Peyer's patch (tissue), 4 donors: ENCODE measurements at places on chromosomes 5 and 9.

GRCh38 chr5:24103451-24104023 is 541.2 kb downstream of the CDH10 start:
- DNase-seq = no peak

GRCh38 chr5:132053483-132053882 is 7.0 kb upstream of the IL3 start:
- peak; percentile 33 for DNase-seq

DNA sequence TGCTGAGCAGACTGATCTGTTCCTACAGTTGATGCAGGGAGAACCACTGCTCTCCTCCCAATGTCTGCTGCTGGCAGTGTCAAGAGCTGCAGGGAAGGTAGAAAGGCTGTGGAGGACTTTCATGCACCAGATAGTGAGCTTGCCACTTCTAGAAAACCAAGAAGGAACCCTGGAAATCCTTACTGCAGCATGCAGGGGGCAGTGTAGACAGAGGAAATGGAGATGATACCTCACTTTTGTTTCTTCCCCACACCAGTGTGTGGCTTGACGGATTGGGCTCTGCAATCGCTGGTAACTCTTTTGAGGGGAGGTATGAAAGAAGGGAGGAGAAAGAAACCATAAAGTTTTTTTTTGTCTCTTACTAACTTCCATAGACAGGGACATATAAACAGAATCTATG is 480.7 kb downstream of the DMAC1 start:
- DNase-seq = no peak

DNA sequence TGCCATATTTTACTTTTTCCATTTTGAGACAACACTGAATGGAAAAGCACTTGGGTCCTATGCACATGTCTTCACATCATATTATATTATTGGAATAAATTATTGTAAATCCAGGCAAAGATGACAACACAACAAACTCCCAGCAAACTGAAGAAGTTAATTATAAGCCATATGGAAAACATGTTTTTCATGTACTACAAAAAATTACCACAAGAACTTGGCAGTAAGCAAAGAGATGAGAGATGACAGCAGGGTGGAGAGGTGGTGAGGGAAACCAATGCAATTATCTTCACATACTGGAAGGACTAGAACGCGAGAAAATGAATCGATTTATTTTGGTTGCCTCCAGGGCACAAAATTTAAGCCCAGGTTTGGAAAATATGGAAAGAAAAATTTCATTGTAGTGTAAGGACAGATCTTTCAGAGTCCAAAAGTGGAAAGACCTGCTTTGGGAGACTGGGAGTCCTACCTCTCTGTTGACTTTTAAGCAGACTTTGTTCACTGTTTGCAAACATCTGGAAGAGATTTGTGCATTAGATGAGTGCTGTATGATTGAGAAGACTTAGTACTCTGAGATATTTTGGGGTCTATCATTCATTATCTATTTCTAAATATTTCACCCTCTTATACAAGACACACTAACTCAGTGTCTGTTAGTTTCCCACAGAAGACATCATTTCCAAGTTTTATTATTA is 138.0 kb downstream of the TMEM232 start:
- DNase-seq = no peak

DNA sequence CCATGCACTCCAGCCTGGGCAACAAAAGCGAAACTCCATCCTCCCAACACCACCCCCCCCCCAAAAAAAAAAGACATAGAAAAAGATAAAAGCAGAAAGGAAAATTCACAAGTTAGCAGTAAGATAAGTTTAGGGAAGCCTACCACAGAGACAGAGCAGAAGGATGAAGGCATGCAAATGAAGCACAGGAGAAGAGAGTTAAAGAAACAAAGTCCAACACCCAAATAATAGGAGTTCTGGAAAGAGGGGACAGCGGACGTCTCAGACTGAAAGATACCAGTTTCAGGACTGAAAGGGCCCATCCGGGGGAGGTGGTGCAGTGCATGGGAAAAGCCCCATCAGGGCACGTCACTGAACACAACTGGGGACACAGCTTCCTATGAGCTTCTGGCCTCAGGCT is 54.3 kb downstream of the OTULIN start:
- DNase-seq = no peak

GRCh38 chr9:87198716-87199115 is 251.4 kb upstream of the GAS1 start:
- DNase-seq = no peak

- no peak for DNase-seq
These were observed 122.3 kb upstream of the CCDC112 start for GRCh38 chr5:115418788-115419187.

DNA sequence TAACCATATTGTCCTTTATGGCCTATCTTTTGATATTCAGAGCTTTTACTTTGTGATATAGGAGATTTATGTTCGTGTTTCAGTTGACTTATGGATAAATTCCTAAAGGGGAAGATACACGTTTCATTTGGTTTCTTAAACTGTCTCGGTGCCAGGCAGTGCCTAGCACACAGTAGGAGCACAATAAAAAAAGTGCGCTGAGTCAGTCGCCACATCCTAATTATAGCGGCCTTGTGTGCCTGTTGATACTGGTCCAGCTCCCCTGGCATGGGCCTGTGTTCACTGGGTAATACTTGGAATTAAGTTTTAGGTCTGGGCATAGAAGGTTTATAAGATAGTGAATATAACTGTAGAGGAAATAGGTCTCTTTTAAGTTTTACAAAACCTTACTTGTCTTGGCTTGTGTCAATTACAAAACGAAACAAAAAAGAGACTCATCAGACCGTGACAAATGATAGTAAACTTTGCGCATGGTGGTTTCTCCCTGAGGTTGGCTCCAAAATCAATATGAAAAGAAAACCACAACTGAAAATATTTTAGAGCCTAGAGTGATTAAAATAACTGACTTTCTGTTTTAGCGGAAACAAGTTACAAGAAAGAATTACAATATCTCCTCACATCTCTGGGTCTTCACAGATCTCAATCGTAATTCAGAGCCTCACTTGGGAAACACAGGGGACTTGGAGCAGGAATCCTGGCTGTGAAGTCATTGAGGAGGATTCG is 84.8 kb downstream of the MVB12B start:
- no peak for DNase-seq

DNA sequence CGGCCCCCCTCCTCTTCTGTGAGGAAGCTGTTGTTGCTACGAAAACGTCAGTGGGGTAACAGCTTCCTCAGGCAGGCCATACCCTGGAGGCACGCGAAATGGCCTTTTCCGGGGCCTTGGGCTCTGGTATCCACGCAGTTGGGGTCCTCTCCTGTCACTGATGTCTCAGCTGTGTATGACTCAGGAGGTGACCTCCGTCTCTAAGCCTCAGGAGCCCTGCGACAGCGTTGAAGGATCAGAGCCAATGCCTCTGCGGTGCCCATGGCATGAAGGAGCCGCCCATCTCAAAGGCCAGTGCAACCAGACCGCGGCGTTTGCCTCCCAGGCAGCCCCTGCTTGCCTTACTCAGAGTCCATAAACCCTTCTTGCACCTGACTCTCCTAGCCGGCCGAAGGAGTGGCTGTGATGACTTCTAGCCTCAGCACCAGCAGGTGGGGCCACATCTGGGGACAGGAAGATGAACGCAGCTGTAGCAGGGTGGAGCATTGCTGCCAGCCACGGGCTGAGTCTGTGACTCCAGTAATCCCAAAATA is 1.0 kb upstream of the MXD3 start:
- no peak for DNase-seq

DNA sequence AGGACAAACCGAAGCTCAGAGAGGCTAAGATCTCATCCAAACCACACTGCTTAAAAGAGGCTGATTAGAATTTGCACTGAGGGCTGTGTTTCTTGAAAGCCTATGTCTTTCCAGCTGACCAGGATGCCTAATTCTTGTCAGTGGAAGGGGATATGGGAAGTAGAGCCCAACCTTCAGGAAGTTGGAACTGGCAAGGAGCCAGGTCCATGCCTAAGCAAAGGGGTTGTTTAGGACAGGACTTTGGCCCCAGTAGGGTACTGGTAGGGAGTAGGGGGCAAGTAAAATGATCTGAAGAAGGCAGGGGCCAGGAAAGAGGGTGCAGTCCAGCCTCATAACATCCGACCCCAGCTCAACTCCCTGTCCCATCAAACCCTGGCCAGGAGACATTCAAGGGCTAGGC is 130.9 kb downstream of the GAS1 start:
- no peak for DNase-seq

DNA sequence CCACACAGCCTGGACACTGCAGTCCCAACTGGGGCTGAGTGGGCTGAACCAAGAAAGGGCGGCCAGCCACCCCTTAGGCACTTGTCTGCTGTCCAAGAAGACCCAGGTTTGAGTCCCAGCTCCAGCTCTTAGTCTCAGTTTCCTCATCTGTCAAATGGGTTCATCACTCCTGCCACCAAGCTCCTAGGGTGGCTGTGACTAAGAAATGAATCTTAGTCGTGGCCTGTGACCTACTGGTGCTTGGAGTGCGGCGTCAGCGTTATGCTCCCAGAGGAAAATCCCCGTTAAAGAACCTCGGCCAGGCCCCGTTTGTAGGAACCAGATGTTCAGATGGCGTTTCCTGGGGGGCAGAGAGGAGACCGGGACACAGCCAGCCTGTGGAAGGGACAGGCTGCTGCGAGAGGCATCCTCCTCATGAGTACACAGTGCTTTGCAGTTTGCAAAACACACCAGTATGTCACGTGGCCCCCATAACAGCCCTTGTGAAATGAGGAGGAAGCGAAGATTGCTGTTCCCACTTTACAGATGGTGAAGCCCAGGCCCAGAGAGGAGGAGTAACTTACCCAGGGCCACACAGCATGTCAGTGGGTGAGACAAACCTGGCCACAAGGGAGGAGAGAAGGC is 3.3 kb downstream of the FIBCD1 start:
- no peak for DNase-seq

DNA sequence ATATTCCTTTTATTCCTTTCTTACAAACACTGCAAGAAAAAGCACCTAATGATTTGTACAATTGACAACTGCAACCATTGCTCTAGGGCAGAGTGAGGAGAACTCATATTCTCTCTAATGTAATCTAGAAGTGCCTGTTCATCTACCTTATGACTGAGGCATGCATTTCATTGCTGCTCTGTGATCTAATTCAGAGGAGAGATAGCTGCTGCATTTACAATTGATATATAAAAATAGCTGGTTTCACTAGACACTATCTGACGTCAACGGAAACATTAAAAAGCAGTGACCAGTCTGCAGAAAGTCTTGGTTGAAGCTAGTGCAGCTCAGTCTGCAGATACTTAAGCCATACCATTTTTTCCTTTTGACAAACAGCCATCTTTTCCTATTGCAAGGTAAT is 72.8 kb upstream of the C6 start:
- no peak for DNase-seq

- no peak for DNase-seq
These were observed 59.9 kb downstream of the ABLIM3 start for GRCh38 chr5:149201121-149201637.

DNA sequence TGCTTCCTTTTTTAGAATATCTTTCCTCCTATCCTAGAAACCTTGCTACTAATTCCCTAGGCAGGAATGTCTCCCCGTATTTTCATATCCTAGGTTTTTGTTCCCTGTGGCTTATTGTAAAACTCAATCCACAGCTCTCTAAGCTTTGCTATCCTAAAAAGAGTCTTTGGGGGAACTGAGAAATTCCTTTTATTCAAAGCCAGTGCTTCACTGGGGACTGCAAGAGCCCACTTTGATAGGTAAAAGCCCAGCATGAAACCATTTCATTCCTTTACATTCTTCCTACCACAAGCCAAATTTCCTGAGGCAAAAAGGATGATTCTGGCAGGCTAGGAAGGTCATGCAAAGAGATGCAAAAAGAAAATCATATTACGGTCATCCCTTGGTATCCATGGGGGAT is 5.8 kb upstream of the HACD4 start:
- no peak for DNase-seq

GRCh38 chr9:121930956-121931355 is 162.2 kb downstream of the TTLL11 start:
- DNase-seq = no peak

GRCh38 chr9:16150938-16151650 is 598.3 kb downstream of the CCDC171 start:
- DNase-seq = no peak

- peak; percentile 10 for DNase-seq
These were observed 85.0 kb downstream of the CAMSAP1 start for GRCh38 chr9:135822374-135822755.

- no peak for DNase-seq
These were observed 114.5 kb downstream of the MTRR start for GRCh38 chr5:7983433-7983832.

GRCh38 chr9:78163834-78164233 is 72.0 kb upstream of the CEP78 start:
- DNase-seq = no peak

DNA sequence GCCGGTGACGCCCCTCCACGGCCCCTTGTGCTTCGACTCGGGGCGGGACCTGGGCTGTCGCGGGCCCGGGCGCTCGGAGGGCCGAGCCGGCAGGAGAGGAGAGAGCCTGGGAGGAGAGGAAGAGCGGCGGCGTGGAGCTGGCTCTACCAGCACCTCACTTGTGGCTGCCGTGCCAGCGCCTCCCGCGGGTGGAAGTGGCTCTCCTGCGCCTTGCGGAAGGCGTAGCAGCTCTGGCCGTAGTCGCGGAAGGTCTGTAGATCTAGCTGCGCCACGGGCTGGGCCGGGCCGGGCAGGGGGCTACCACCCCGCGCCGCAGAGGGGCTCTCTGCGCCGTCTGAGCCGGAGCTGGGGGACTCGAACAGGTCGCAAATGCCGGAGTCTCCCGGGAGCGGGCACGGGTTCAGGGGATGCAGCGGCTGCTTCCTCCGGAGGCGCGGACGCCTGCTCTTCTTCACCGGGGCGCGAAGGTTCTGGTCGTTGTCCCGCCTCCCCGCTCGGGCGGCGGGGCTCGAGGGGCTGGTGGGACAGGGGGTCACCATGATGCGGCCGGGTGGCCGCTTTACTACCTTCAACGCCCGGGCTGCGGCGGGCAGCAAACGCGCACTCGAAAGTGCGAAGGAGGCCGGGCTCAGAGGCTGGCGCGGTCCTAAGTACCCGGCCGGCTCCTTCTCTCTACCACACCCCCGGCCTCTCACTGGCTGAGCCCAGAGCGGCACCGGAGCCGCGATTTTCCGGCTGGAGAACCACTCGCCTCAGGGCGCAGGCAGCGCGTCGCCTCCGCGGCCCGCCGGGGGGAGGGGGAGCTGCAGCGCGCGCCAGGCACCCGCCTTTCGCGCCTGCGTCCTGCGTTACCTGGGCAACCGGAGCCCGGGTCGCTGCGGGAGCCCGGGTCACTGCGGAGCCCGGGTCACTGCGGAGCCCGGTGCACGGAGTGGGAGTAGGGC is at the start of gene CCNO:
Gene CCNO (minus strand): TSS at position 624 of the 944 bp plus-strand sequence. CDS start 85 bp downstream, at position 539.
- DNase-seq = peak; percentile 35

DNA sequence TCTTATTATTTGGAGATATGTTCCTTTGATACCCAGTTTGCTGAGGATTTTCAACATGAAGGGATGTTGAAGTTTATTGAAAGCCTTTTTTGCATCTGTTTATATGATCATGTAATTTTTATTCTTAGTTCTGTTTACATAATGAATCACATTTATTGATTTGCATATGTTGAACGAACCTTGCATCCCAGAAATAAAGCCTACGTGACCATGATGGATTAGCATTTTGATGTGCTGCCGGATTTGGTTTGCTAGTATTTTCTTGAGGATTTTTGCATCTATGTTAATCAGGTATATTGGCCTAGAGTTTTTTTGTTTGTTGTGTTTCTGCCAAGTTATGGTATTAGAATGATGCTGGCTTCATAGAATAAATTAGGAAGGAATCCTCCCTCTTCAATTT is 161.4 kb upstream of the ITGA1 start:
- no peak for DNase-seq
